ENCODE measurements at places on chromosomes 1 and 21.

DNA sequence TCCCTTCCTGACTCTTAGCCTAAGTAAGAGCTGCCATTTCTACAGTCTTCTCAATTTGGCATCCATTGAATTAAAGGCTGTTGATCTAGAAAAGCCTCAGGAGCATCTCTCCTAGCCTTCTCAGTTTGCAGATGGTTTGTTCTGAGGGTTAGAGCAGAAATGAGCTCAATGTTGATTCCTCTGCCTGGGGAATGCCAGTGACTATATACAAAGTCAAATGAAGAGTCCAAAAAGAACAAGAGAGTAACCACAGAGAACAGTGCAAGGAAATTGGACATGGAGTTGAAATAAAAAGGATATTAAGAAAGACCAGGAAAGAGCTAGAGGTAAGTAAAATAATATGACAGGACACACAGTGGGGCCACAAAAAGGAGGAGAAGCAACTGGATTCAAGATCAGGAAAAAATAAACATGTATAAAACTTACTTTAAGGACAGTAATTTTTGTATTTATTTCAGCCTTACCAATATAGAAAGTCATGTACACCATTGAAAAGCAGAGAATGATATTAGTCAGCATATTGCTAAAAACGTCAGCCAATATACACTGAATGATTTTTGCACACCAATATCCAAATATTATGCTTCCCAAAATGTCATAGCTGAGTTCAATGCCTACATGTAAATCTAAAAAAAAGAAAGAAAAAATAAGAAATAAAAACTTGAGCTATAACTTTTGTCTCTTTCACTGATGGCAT is 21.3 kb downstream of the SLC9C2 start:
- DNase-seq, result no peak

DNA sequence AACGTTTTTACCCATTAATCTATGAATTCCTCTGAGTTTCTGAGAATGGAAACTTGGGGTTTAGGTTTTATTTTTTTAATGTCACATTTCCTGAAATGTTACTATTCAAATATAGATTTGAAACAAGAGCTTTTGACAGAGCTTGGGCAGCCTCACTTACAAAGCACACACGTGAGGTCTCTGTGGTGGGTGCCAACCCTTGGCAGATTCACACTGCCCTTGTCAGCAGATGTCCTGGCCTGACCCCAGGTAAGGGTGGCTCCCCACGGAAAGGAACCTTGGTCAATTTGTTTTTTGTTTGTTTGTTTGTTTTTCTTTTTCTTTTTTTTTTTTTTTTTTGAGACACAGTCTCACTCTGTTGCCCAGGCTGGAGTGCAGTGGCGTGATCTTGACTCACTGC is 53.5 kb downstream of the FAAP20 start:
- no peak for DNase-seq

DNA sequence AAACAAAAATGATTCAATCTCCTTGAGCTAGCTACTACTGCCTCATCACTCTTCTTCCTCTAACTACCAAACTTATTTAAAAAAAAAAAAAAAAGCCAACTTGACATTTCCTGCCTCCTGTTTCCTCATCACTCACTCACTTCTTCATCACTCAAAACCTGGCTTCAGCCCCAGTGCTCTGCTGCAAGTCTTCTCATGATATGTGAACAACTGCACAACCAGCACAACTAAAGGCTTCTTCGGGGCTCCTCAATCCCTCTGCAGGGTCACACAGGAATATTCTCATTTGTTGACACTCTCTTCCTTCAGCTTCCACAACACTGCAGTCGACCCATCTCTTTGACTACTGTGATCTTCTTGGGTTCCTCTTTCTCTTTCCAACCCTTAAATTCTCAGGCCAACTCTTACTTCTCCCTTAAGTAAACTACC is 7.6 kb downstream of the MTF1 start:
- peak; percentile 49 for DNase-seq

GRCh38 chr1:200954434-200954833 is 59.7 kb downstream of the INAVA start:
- no peak for DNase-seq

Data from SIG-M5 (cell line).